Glutamatergic neuron (in vitro differentiated cells): ENCODE measurements at places on chromosomes 2 and 18. TPM values are rescaled to one million over a fixed set of nuclear protein-coding genes. Genes with fewer than 3 reads are reported as not detected.

The GRHL1 gene
- 4.3 TPM for total RNA-seq

DNA sequence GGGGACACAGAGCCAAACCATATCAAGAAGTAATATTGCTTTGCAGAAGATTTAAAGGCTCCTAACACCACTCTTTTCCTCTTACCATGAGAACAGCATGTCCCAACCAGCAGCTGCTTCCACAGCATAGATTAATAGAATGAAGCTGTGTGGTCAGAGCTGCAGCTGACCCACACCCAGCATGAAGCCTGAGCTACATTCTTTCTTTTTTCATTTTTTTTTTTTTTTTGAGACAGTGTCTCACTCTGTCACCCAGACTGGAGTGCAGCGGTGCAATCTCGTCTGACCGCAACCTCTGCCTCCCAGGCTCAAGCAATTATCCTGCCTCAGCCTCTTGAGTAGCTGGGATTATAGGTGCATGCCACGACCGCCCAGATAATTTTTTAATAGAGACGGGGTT is 289.8 kb downstream of the RAD51AP2 start:
- no peaks in the 10 kb centered on the region for H3K36me3 ChIP-seq
- H3K4me3 ChIP-seq = no peak overlapping the region
- H3K27me3 ChIP-seq = no peaks in the 10 kb centered on the region
- H3K27ac ChIP-seq = no peak overlapping the region
- H3K4me1 ChIP-seq = no peaks in the 10 kb centered on the region

- DNase-seq = no peak
- peaks cover 4% of the 10 kb centered on the region for H3K27me3 ChIP-seq
- no peaks in the 10 kb centered on the region for H3K4me1 ChIP-seq
- peaks cover 3% of the 10 kb centered on the region for H3K36me3 ChIP-seq
Observed at GRCh38 chr2:168253379-168253778, 6.0 kb upstream of the STK39 start.

The MC2R gene
- total RNA-seq = not detected

The CXCR1 gene
- total RNA-seq = not detected

DNA sequence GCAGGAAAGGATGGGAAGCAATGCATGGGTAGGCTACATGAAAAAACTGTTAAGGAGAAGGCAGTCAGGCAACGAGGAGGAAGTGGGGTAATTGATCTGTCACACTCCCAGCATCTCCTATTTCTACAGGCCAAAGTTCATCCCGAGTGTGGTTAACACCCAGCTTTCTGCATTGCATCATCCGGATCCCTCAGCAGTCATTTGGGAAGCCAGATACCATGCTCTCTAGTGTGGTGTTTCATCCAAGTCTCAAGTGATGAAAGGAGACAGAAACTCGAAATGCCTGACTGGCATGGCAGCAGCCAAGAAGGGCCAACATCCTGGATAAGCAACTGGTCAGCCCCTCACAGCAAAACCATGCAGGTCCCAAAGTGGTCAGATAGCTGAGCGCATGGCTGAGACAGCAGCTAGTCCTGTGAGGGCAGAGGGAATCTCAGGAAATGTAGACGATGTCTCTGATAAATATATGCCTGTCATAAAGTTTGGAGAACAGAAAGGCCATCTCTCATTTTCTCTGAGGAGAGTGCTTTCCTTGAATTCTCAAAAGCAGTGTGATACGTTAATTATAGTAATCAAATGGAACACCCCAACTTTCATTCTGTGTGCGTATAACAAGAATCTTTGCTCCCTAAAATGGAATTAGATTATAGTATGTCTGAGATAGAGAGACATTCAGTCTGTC is 24.8 kb upstream of the HNRNPA3 start:
- H3K4me3 ChIP-seq = no peak overlapping the region
- peaks cover 3% of the 10 kb centered on the region for H3K4me1 ChIP-seq
- H3K36me3 ChIP-seq = no peaks in the 10 kb centered on the region
- DNase-seq = no peak

DNA sequence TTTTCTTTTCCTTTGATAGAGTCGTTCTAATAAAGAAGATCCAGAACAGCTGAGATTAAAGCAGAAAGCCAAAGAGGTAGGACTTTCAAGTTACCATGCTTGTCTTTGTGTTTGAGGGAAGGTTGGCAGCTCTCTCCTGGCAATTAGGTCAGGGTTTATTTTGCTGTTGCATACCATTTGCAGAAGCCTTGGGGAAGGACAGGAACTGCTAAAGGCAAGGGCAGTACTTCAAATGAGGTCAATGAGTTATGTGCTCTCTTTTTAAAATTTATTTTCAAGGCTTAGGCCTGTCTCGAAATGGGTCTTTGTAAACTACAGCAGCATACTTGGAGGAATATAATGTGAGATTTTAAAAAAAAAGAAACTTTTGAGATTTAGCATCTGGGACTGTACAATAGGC is 108.9 kb downstream of the TAF4B start:
- no peaks in the 10 kb centered on the region for H3K27me3 ChIP-seq
- H3K4me1 ChIP-seq = no peaks in the 10 kb centered on the region
- H3K36me3 ChIP-seq = no peaks in the 10 kb centered on the region
- H3K27ac ChIP-seq = no peak overlapping the region

GRCh38 chr2:118611691-118612090 is 235.8 kb downstream of the EN1 start:
- no peak for DNase-seq
- peaks cover 3% of the 10 kb centered on the region for H3K27me3 ChIP-seq
- H3K4me1 ChIP-seq = peaks cover 20% of the 10 kb centered on the region
- no peaks in the 10 kb centered on the region for H3K36me3 ChIP-seq
- H3K4me3 ChIP-seq = no peak overlapping the region
- H3K27ac ChIP-seq = no peak overlapping the region
